Thoracic aorta (tissue), 2 donors: ENCODE measurements at places on chromosomes 3 and 15.

DNA sequence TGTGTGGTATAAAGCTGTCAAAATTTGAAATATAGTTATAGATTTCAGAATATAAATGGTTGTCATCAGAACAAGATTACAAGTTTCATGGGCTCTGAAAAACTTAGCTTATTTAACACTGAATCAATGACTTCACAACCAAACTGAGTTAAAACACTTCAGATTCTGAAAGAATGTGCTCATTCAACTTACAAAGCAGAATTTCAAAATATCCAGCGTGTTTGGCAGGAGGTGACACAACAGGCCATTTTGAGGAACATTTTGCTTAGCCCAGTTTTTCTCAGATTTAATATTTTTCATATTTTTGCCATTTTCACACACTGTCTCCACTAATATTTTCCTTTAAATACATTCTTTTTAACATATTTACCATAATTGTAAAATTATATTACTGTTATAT lies 781.1 kb downstream of the TUSC7 start:
- DNase-seq = no peak

DNA sequence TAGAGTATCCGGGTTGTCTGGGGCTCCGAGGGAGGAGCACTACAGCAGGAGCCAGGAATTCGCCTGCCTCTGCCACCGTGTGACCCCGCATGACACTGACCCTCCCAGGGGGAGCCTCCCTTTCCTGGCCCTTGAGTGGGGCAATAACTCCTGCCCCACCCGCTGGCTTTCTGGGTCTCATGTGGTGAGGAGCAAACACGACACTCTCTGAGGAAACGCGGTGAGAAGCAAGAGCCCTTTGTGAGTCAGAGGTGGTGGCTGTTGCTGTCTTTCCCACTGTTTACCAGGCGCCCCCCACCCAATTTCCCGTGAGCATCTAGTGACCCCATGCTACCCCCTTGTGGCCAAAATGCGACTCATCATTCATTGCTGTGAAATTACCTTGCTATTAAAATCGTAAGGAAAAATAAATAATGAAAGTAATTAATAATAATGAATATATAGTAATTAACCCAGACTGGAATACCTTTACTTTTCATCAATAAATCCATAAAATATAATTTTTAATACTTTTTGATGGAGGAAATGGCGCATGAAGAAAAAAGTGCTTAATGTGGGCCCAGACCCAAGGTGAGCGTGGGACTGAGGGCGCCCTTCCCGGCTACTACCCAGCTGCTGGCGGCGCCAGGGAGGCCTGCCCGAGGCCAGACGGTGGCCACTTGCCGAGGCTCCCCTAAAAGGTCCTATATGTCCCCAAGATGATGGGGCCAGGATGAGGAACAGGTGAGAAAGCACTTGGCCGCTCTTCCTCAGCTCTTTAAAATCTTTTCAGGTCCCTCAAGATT lies 29.3 kb downstream of the CCNL1 start:
- no peak for DNase-seq

DNA sequence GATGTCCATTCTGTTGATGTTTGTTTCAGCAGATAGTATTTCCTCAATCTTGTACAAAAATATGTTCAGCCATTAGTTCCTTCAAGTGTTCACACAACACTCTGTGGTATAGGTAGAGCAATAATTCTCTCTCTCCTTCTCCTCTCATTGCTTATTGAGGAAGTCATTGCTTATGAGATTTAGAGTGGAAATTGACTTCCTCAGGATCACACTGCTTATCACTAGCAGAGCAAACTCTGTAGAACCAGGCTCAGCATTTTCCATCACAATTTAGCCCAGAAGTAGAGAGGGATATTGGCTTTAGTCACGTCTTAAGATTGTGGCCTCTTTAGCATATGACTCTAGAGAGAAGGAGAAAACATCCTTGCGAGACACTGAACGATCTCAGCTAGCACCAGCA lies 31.2 kb downstream of the RAB11A start:
- no peak for DNase-seq

DNA sequence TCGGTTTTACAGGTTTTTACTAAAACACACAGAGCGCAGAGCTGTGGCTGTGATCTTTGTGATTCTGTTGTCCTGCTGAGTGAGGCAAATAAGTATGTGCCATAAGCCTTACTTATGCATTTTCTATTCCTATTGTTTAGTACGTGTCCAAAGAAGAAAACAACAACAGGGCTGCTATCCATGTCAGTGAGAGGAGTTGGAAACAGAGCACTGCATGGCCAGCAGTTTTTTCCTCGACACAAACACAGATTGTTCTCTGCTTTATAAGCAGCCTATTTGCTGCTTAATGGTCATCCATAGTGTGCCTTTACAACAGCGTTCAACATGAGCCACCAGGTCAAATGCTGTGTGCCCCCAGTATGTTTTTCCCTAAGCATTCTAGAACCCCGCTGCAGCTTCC lies 79.8 kb downstream of the SHQ1 start:
- no peak for DNase-seq

- DNase-seq = no peak
Observed at GRCh38 chr3:140166861-140167599, 232.0 kb downstream of the CLSTN2 start.
